ENCODE measurements at places on chromosomes 7 and 10.

DNA sequence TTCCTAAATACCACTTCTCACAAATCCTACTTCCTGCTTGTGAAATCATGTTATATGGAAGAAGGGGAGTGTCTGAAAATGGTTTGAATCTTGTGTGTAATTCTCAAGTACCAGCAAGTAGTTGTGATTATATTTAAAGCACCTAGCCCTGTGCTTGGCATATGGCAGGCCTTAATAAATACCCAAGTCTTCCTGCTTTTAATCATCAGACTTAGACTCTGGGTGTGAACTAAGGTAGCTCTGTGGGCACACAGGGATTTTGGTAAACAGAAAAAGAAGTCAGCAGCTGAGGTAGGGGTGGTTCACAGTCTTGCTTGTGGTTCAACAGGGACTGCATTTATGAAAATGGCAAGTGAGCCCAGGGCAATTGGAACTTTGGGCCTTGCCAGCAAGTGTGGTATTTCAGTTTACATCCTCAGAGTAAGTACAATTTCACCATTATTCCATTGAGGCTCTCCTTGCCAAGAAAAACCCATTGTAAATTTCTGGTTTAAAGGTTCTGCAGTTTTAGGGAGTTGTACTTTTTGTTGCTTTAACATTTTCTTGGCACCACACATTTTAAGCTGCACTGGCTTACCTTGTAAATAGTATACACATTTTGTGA is 215.5 kb downstream of the AUTS2 start:
- DNase-seq = no peak

DNA sequence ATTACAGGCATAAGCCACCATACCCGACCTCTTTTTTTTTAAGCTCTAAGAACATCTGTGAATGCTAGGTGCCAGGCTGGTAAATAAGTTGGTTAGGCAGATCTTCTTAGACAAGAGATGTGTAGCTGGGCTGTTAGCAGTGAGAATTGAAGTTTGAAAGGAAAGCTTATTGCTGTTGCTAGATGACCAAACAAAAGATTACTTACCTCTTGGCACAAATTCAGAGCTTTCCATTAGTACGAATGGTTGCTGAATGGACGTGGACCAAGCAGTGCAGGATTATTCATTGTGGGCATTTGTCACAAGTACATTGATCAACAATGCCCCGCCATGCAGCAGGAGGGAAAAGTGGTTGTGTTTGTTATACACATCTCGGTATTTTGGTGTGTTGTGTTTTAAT is 131.2 kb downstream of the GFRA1 start:
- no peak for DNase-seq

- no peak for DNase-seq
Measured at GRCh38 chr10:16646181-16647059, 124.7 kb upstream of the C1QL3 start.

DNA sequence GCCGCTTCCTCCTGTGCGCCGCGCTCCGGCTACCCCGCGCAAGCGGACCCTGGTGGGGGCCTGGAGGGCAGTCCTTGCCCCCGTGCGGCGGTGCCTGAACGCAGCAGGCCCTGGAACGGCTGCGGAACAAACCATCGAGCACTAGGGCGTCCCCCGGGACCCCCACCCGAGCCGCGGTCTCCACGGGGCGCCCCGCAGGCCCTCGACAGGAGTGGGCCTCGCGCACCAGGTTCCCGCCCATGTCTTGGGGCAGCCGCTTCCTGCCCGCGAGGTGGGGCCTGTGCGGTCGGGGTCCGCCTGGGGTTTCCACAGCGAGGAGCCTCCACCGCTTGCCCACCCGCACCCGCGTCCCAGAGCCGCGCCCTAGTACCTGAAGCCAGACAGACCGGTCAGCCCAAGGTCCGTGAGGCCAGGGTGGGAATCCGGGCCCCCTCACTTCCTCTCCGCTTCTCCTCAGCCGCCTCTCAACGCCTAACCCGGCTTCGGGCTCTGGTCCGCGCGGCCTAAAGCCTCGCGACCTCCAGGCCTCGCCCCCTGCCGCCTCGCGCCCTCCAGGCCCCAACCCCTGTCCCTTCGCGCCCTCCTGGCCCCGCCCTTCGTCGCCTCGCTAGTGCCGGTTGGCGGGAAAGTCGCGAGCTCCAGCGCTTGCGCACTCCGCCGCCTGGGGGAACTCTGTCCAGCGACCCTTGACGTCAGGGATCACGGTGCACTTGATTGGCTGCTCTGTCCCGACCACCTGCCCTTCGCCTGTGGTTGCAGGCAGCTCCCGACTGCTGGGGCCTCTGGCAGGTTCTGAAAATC is 7.0 kb upstream of the GBX1 start:
- DNase-seq = no peak

DNA sequence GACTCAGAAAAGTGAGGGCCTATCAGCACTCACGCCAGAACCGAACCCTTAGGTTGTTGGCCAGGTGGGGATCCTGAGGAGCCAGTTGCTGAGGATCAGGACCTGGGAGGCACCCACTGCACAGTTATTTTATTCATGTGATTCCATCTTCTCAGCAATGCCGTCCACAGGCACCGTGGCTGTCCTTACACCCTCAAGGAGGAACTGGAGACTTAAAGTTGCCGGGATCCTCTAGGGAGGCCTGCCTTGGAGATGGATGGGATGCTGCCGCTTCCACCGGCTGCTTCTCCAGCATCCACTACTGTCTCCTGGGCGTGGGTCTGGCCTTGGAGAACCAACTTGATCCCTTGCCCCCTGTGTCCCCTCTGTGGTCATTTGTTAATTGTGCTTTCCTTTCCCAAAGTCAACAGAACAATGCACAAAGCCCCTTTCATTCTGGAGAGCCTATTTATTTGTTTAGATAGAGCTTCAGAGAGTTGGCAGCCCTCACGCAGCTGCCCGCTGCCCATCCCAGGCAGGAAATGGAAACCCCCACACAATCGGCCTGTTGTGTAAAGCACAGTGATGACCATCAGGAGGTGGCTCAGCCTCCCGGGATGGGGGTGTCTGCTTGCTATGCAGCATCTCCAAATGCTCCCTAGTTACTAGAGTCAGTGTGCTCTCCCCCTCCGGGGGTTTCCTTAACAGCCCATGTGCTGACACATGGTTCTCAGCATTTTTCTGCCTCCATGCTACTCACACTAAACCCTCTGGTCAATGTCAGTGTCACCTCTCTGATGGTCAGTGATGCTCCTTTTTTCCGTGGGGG is 52.9 kb upstream of the IGFBP3 start:
- no peak for DNase-seq

GRCh38 chr10:93062514-93063143 is 2.0 kb downstream of the CYP26C1 start:
- no peak for DNase-seq

- no peak for DNase-seq
Measured at GRCh38 chr10:88110822-88111221, 247.4 kb downstream of the PTEN start.

GRCh38 chr7:131943646-131944045 is 387.2 kb upstream of the PODXL start:
- no peak for DNase-seq

DNA sequence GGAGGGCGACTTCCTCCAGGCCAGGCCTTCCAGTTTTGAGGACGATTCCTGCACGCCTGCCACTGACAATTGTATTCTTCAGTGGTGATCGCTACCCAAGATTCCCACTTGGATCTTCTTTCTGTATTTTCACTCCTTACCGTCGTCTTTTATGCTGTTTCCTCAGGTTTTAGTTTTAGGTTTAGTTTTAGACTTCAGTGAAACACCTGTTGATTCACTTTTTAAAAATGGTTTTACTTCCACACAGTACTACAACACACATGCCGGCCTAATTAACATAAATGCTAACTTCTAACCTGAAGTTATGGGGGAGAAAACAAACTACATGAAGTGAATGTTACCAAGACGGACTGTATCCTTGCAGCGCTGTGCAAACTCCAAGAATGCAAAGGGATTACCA is 530.6 kb upstream of the MGMT start:
- no peak for DNase-seq

DNA sequence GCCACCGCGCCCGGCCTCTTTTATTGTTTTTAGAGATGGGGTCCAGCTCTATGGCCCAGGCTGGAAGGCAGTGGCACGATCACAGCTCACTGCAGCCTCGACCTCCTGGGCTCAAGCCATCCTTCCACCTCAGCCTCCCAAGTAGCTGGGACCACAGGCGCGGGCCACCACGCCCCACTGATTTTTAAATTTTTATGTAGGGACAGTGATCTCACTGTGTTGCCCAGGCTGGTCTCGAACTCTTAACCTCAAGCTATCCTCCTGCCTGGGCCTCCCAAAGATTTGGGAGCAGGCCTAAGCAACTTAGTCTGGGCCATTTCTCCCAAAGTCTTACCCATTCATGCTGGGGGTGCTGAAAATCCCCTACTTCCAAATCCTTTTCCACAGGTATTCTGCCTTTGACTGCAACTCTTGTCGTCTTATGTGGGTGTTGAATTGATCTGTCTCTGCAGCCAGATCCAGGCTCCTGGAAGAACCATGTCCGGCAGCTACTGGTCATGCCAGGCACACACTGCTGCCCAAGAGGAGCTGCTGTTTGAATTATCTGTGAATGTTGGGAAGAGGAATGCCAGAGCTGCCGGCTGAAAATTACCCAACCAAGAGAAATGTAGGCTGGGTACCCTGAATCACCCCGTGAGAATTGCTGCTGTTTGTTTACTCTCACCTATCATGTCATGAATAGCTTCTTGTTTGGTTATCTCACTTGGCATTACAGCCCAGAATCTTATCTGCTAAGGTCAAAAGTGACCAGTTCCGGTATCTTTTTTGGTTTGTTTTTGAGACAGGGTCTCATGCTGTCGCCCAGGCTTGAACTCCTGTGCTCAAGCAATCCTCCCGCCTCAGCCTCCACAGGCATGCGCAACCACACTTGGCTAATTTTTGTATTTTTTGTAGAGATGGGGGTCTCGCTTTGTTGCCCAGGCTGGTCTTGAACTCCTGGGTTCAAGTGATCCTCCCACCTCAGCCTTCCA is 1.1 kb downstream of the ZDHHC4 start:
- DNase-seq = peak; percentile 54

DNA sequence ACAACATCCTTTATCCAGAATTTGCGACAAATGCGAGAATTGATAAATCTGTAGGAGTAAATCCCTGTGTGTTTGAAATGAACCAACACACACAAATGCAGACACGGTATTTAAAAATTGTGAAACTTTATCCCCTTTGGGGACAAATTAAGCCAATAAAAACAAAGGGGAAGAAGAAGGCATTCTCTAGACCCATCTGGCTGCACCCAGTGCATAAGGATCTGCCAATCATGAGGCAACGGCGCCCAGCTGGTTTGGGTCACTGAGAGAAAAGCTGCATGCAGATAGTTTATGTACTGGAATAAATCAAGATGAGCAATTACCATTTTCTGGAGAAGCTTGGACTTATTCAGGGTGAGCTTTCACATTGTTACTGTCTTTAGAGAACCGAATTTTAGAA is 45.7 kb downstream of the VAX1 start:
- DNase-seq = no peak

DNA sequence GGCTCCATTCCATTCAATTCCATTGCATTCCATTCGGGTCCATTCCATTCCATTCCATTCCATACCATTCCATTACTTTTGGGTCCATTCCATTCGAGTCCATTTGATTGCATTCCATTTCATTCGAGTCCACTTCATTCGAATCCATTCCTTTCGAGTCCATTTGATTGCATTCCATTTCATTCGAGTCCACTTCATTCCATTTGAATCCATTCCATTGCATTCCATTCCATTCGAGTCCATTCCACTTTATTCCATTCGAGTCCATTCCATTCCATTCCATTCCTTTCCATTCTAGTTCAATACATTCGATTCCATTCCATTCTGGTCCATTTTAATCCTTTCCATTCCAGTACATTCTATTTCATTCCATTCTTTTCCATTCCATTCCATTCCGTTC is 334.0 kb downstream of the ZNF33B start:
- no peak for DNase-seq

DNA sequence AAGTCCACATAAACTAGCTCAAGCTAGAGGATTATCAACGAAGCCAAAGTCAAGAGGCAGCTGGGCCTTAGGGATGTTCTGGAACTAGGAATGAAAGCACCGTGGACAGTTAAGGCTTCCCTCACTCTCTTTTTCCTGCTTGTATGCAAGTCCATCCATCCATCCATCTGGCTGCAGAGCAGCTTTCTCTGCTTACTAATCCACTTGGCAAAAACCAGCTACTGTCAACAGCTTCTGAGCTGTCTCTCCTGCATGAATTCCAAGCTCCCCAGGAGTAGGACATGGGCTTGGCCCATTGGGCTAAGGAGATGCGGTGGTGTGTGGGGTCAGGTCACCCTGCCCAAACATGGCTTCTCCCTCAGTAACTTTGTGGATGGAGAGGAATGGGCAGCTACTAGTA is 66.2 kb downstream of the NAMPT start:
- no peak for DNase-seq

DNA sequence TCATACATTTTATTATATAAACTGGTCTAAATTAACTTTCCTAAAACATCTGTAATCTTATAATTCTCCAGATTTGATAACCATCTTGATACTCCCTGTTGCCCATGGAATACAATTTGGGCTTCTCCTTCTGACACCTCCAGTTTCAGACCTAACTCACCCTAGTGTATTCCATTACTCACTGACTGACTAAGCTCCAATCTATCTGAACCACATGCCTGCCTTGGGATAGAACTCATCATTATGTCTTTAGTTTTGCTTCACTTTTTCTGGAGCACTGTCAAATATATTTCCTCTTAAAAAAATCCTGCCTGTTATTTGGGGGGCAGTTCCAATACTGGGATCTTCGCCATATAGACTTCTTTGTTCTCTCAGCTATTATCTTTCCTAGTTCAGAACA is 4.9 kb upstream of the FOXP2 start:
- DNase-seq = no peak

- no peak for DNase-seq
Measured at GRCh38 chr10:48589266-48589665, 15.6 kb downstream of the ARHGAP22 start.

DNA sequence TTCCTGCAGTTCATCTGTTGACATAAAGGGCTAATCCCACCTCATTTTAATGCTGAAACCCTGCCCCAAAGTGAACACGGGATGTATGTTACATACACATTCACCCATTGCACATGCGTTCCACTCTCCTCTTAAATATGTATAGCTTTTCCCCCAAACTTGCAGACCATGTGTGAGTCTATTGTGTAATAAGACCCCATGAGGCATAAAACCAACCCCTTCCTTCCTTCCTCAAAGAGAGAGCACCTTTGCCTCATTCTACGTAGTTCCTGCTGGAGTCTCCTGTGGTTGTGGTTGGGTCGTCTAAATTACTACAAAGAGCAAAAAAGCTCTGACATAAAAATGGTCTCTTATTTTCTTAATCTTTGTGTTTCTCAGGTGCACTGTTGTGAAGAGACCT is 345.7 kb upstream of the KLF6 start:
- DNase-seq = no peak

DNA sequence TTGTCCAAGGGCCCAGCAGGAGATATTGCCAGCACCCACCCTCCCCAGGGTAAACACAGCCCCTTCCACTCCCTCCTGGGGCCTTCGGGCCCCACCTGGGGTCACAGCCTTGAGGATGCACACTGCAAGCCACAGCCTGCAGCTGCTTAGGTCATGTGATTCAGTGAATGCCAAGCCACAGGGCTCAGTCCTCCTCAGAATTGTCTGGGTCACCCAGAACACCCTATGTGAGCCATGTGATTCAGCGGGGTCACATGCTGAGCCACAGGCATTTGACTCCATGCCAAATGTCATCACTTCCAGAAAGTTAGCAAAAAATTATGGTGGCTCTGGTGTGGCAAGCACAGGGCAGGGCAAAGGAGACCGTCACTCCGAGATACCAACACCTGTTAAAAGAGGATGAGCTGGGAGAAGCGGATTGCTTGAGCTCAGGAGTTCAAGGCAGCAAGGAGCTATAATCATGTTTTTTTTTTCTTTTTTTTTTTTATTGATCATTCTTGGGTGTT is 17.2 kb upstream of the PSAP start:
- DNase-seq = no peak
